SK-MEL-5 (cell line): ENCODE measurements at places on chromosomes 13 and 19.

- DNase-seq, result no peak
These were observed at the start of gene CLDND2 for GRCh38 chr19:51368366-51369282. Gene CLDND2 (minus strand): TSS chr19:51369003. CDS start chr19:51368577, 426 bp downstream.

GRCh38 chr19:55345818-55346724 is 6.4 kb downstream of the KMT5C start:
- DNase-seq, result no peak

DNA sequence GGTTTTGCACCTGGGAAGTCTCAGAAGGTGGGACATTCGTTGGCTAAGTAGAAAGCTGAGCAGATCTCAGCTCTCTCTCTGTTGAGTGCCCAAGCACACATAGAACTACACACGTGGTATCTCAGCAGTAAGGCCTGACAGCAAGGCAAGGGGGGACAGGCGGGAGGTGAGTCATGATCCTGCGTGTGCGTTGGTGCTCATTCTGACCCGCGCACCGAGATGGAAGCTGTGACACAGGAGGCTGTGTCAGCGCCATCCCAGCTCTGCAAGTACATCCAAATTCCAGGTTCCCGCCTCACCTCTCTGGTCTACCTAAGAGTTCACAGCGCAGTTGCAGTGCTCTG is 135.7 kb downstream of the USP12 start:
- DNase-seq, result no peak

- DNase-seq, result peak; percentile 86
These were observed 1.5 kb upstream of the HCN2 start for GRCh38 chr19:588093-588740.

GRCh38 chr19:28508666-28509065 is 704.3 kb downstream of the UQCRFS1 start:
- no peak for DNase-seq
